Muscle of leg (tissue), 16 donors: ENCODE measurements at places on chromosomes 1 and 21. TPM values are rescaled to one million over a fixed set of nuclear protein-coding genes. Genes with fewer than 3 reads are reported as not detected.

The SLC2A5 gene
- 4.5 TPM for total RNA-seq

The RAB25 gene
- not detected for total RNA-seq

The MAP3K6 gene
- total RNA-seq, result 12.4 TPM

The ILDR2 gene
- total RNA-seq, result 2.5 TPM

The SUCO gene
- total RNA-seq, result 40.2 TPM

The KRTAP24-1 gene
- total RNA-seq, result not detected

GRCh38 chr1:109163551-109163950 is 49.6 kb downstream of the ELAPOR1 start:
- H3K36me3 ChIP-seq, result no peaks in the 10 kb centered on the region
- H3K27me3 ChIP-seq, result no peaks in the 10 kb centered on the region
- no peak overlapping the region for H3K27ac ChIP-seq
- H3K4me3 ChIP-seq, result no peak overlapping the region

DNA sequence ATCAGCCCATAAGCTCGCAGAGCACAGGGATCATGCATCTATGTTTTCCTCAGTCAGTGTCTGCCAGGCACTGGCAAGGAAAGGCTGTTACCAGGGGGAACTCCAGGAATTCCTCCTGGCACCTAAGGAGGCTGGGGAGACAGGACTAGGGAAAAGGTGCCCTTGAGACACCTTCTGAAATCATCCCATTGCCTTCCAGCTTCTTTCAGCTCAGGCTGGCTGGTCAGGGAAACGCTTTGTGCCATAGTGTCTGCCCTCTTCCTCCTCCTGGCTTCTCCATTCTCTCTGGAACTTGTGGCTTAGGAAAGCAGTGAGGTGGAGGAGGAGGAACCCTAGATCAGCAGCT is 13.8 kb downstream of the LMNA start:
- DNase-seq, result peak; percentile 68
- H3K4me3 ChIP-seq, result peak overlapping the region; percentile 14
- peaks cover 74% of the 10 kb centered on the region for H3K4me1 ChIP-seq
- H3K27ac ChIP-seq, result peak overlapping the region; percentile 98
- peaks cover 44% of the 10 kb centered on the region for H3K36me3 ChIP-seq
- H3K27me3 ChIP-seq, result no peaks in the 10 kb centered on the region

DNA sequence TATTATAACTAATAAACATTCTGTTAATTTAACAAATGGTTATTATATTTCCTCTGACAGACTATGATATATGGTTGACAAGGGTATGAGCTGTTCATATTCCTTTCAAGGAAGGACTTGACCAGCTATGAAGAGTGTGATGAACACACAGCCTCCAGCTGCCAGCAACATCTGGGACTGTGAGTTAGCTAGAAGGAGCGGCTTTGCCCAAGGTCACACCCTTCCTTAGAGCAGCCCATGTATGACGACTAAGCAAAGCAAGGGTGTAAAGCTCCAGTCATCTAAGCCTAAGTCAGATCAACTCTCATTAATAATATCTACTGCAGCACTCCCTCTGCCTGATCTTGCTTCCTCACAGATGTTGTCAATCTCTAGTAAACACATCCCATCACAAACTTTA is 355.4 kb downstream of the PLPP3 start:
- peaks cover 2% of the 10 kb centered on the region for H3K4me1 ChIP-seq
- no peak overlapping the region for H3K27ac ChIP-seq
- DNase-seq, result no peak

- H3K27me3 ChIP-seq, result no peaks in the 10 kb centered on the region
- no peak overlapping the region for H3K4me3 ChIP-seq
- peaks cover 53% of the 10 kb centered on the region for H3K36me3 ChIP-seq
- DNase-seq, result no peak
Observed at GRCh38 chr1:228494044-228494353, 6.8 kb downstream of the RNF187 start.

DNA sequence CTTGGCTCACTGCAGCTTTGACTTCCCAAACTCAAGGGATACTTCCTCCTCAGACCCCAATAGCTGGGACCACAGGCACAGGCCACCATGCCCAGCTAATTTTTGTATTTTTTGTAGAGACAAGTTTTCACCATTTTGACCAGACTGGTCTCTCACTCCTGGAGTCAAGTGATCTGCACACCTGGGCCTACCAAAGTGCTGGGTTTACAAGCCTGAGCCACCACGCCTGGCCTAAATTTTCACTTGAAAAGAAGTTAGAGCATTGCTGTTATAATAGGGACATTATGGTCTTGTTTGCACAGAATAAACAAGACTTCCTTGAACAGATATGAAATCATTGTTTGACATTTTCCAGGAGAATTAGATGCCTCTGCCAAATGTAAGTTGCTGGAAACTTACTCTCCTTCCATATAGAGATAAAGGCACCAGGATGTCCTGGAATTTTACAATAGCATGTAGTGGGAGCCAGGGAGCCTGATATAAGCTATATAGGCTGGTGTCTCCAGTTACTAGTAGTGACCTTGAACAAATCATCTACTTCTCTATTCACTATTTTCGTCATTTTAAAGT is 16.9 kb downstream of the SLC35A3 start:
- DNase-seq, result peak; percentile 3
- H3K36me3 ChIP-seq, result no peaks in the 10 kb centered on the region
- no peak overlapping the region for H3K27ac ChIP-seq
- H3K27me3 ChIP-seq, result no peaks in the 10 kb centered on the region

DNA sequence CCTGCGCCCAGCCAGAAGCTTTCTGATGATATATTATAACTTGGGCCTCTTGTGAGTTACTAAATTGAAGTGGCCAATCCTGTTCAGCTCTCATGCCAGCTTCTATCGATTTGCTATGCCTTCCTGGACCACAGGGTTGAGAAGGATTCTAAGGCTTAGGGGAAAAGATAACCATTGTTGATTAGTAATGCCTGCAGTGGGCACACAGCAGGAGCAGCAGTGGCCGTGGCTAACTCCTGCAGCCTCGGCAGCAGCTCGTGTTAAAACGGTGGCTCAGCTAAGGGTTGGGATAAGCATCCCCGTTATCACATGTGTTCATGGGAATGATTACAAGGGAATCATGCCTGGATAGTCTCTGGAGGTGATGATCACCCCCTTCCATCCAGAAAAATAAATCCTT is 20.5 kb upstream of the KCNE2 start:
- H3K4me1 ChIP-seq, result peaks cover 37% of the 10 kb centered on the region
- no peaks in the 10 kb centered on the region for H3K27me3 ChIP-seq
- peak overlapping the region; percentile 42 for H3K27ac ChIP-seq
- H3K4me3 ChIP-seq, result no peak overlapping the region

GRCh38 chr21:45364468-45365185 is 40.3 kb upstream of the COL18A1 start:
- peaks cover 3% of the 10 kb centered on the region for H3K27me3 ChIP-seq
- H3K4me1 ChIP-seq, result peaks cover 77% of the 10 kb centered on the region
- no peaks in the 10 kb centered on the region for H3K36me3 ChIP-seq
- H3K4me3 ChIP-seq, result no peak overlapping the region

DNA sequence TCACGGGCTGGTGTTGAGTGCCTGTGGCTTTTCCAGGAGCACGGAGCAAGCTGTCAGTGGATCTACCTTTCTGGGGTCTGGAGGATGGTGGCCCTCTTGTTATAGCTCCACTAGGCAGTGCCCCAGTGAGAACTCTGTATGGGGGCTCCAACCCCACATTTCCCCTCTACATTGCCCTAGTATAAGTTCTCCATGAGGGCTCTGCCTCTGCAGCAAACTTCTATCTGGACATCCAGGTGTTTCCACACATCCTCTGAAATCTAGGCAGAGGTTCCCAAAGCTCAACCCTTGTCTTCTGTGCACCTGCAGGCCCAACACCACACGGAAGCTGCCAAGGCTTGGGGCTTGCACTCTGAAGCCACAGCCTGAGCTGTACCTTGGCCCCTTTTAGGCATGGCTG is 157.3 kb downstream of the MRPL39 start:
- H3K4me3 ChIP-seq, result no peak overlapping the region
- H3K4me1 ChIP-seq, result no peaks in the 10 kb centered on the region
- H3K27me3 ChIP-seq, result no peaks in the 10 kb centered on the region
- DNase-seq, result no peak
- H3K27ac ChIP-seq, result no peak overlapping the region
- H3K36me3 ChIP-seq, result no peaks in the 10 kb centered on the region

- H3K27ac ChIP-seq, result no peak overlapping the region
- no peaks in the 10 kb centered on the region for H3K4me1 ChIP-seq
- no peak overlapping the region for H3K4me3 ChIP-seq
- no peaks in the 10 kb centered on the region for H3K27me3 ChIP-seq
Observed at GRCh38 chr1:186653312-186653711, 26.9 kb downstream of the PTGS2 start.

DNA sequence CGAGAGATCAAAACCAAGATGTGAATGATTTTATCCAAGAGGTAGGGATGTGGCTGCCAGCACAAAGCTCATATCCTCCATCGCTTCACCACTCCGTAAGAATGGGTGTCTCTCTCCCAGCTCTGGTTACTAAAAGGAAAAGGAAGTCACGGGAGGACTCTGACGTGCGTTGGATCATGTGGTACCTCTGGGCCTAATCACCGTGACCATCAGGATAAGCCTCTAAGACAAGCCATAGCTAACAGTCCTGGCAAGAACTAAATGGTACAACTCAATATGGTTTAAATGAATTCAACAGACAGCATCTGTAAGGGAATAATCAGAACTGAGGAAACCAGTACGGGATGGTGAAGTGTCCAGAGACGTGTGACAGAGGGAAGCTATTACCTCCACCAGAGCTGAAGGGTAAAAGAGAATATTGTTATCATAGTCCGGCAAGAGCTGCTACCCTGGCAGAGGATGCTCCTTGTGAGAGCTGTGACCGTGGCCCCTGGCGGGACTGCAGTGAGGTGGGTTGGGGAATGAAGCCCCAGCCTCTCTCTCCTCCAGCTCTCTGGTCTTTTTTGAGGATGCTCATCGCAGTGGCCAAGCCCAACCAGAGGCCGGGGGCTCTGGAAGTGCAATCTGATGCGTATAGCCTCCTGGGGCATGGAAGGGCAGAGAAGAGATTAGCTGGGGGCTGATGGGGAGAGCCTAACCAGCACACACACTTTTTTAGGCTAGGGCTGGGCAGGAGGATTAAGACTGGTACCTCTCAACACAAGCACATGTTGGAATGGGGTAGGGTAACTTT is 54.2 kb downstream of the KIAA1614 start:
- no peak for DNase-seq
- no peak overlapping the region for H3K27ac ChIP-seq
- no peak overlapping the region for H3K4me3 ChIP-seq

DNA sequence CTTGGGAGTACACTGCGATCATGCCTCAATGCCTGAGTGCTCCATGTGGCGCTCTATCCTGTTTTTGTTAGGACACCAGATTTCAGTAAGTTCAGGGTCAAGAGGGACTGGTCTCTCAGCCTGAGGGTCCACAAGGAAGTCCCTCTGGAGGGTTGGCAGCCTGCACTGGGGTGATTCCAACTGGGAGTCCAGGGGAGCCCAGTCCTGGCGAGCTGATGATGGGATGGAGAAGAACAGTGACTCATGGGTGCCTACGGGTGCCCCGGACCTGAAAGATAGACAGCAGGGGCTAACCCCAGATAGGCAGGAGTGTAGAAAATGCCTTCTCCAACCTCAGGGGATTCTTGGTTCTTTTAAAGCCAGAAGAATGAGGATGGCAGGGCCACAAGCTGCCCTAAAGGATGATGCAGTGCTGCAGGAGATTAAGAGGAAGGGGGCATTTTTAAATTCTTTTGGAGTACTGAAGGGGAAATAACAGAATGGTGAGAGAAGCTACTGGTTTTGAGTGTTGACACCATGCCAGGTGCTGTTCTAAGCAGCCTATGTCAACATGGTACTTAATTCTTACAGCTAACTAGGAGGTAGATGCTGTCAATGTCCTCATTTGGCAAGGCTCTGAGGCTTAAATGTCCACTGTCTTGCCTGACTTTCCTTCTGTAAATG is 68.4 kb upstream of the TLR5 start:
- no peak for DNase-seq
- no peak overlapping the region for H3K27ac ChIP-seq
- H3K4me3 ChIP-seq, result no peak overlapping the region
- no peaks in the 10 kb centered on the region for H3K36me3 ChIP-seq

GRCh38 chr1:157252473-157252872 is 114.3 kb upstream of the ETV3 start:
- no peaks in the 10 kb centered on the region for H3K4me1 ChIP-seq
- DNase-seq, result no peak
- no peak overlapping the region for H3K4me3 ChIP-seq
- H3K36me3 ChIP-seq, result no peaks in the 10 kb centered on the region
- H3K27me3 ChIP-seq, result no peaks in the 10 kb centered on the region
- H3K27ac ChIP-seq, result no peak overlapping the region

DNA sequence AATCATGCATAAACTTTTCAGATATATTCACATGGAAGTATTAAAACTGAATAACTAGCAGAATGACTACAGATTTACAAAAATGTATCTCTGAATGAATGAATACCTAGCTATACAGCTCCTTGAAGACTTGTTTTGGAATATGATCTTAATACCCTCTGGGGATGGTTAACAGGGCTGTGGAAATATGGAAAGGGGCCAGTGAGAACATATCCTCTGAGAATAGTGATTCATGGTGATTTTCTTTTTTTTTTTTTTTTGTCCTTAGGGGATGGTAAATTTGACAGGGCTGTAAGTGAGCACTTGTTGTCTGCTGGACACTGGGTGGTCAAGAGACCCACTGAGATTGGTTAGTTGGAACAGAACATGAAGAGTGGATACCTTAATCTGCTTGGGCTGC is 80.7 kb upstream of the HP1BP3 start:
- H3K4me1 ChIP-seq, result no peaks in the 10 kb centered on the region
- DNase-seq, result no peak
- no peak overlapping the region for H3K4me3 ChIP-seq
- no peak overlapping the region for H3K27ac ChIP-seq

GRCh38 chr1:231792634-231793033 is 166.0 kb downstream of the DISC1 start:
- H3K36me3 ChIP-seq, result no peaks in the 10 kb centered on the region
- no peak overlapping the region for H3K4me3 ChIP-seq
- no peak overlapping the region for H3K27ac ChIP-seq
- DNase-seq, result no peak

DNA sequence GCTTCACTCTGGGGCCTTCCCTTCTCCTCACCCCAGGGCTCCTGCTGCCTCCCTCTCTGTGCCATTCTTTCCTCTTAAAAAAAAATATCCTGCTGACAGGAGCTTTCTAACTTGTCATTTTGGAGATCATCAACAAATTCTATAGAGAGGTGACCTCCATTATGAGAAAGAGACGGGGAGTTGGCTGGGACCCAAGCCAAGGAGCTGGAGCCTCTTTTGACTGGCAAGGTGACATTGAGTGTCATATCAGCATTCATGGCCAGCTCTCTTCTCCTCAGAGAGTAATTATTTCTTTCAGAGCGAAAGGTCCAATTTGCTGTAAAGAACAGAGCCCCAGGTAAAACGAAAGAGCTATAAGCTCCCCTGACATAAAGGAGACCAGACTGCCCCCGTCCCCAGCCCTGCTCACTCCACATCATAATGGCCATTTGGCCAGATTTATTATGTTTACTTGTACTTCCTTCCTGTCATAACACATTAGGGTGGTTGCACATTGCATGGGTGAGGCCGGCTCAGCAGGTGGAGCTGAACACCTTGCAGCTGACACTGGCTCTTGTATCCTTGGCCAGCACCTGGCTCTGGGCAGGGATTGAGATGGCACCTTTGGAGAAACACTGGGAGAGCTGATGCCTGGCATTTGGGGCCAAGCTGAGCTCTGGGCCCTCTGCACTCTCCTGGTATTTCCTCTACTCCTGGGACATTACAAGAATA is 404.0 kb upstream of the VAMP3 start:
- H3K27ac ChIP-seq, result no peak overlapping the region
- no peak for DNase-seq
- no peak overlapping the region for H3K4me3 ChIP-seq
- H3K4me1 ChIP-seq, result peaks cover 13% of the 10 kb centered on the region
- no peaks in the 10 kb centered on the region for H3K27me3 ChIP-seq
- H3K36me3 ChIP-seq, result no peaks in the 10 kb centered on the region

- H3K27ac ChIP-seq, result peak overlapping the region; percentile 88
- peaks cover 10% of the 10 kb centered on the region for H3K27me3 ChIP-seq
- peaks cover 15% of the 10 kb centered on the region for H3K4me1 ChIP-seq
- peak overlapping the region; percentile 41 for H3K4me3 ChIP-seq
Observed at GRCh38 chr1:236689713-236690569, 3.6 kb downstream of the ACTN2 start.
